ENCODE measurements at places on chromosomes 16 and 17.

- no peak for DNase-seq
Observed at GRCh38 chr16:58809213-58809612, 75.1 kb upstream of the GOT2 start.

DNA sequence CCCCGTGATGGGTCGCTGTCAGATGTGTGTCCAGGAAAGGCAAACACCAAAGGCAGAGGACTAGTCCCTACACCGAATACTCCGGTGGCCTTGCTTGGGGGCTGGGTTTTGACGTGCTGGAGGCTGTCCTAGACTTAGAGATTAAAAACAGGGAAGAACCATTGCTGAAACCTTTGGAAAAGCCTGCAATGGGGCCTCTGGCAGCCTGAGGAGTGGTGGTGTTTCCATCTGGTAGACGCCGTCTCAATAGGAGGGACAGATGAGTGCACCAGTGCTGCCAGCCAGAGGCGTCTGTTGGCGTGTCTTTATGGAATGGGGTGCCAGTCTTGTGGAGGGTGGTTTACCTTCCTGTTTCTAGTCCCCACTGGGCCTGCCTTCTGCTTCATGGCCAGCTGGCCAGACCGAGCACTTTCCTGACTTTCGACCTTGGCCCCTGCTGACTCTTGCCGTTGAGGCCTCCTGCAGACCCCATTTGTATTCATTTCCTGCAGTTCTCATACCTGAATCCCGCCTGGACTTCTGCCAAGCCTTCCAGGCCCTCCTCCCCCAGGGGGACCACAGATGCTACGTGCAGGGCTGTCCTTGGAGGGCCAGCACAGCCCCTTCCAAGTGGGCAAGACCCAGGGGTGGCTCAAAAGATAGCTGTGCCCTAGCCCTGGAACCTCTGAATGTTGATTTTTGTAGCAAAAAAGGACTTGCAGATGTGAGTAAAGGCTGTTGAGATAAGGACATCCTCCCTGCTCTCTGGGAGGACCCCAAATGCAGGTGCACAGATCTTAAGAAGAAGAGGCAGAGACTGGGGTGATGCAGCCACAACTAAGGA lies 1.9 kb upstream of the DNASE1 start:
- DNase-seq: no peak

GRCh38 chr16:79532273-79532672 lies 68.3 kb downstream of the MAF start:
- DNase-seq: no peak

- no peak for DNase-seq
Observed at GRCh38 chr16:67386861-67387455, 6.3 kb downstream of the TPPP3 start.

- no peak for DNase-seq
Observed at GRCh38 chr16:24855678-24856077, 9.9 kb downstream of the SLC5A11 start.

- no peak for DNase-seq
Observed at GRCh38 chr17:37079735-37080134, 131.0 kb downstream of the AATF start.

- DNase-seq: no peak
Observed at GRCh38 chr16:24525970-24526559, 13.3 kb upstream of the RBBP6 start.

- no peak for DNase-seq
Observed at GRCh38 chr17:40611840-40612474, 35.7 kb downstream of the SMARCE1 start.

- no peak for DNase-seq
Observed at GRCh38 chr17:72853440-72854415, 238.8 kb downstream of the SLC39A11 start.

- no peak for DNase-seq
Observed at GRCh38 chr16:442976-443375, 17.5 kb downstream of the RAB11FIP3 start.

DNA sequence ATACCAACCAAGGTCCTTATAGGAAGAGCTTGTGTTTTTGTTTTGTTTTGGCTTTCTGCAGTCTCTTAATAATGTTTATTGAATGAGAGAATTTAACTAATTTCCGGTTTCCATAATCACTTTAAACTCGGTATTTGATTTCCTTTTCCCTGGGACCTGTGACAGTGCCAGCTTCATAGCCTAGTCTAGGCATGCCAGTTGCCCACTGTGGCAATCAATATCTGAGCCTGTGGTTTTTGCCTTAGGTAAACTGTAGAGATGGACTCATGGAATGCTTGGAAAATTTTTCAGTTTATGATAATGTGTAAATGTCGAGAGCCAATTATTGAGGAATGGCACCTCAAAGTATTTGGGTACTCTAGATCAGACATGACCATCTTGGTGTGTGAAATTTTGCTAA lies 78.2 kb downstream of the FTO start:
- DNase-seq: no peak

DNA sequence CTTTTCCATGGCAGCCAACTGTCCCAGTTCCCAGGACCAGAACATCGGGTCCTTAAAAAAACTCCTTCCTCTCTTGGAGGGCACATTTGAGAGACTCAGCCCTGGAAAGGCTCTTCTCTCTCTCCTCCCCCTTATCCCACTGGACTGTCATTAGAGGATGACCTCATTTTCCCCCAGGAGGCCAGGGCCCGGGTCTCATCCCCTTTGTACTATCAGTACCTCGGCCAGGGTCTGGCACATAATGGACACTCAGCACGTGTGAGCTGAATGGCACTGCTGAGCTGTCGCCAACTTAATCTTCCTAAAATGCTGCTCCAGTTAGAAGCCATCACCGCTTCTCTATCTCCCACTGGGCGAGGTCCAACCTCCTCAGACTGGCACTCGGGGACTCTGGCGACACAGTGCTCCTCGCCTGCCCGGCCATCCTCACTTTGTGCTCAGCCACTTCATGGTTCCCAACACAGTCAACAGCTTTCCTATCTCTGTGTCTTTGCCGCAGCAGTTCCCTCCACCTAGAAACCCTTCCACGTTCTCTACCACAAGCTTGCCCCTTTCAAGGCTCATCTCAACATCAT lies 3.6 kb upstream of the RHBDL3 start:
- no peak for DNase-seq

- DNase-seq: no peak
Observed at GRCh38 chr17:35188111-35188510, 6.1 kb downstream of the SLC35G3 start.

DNA sequence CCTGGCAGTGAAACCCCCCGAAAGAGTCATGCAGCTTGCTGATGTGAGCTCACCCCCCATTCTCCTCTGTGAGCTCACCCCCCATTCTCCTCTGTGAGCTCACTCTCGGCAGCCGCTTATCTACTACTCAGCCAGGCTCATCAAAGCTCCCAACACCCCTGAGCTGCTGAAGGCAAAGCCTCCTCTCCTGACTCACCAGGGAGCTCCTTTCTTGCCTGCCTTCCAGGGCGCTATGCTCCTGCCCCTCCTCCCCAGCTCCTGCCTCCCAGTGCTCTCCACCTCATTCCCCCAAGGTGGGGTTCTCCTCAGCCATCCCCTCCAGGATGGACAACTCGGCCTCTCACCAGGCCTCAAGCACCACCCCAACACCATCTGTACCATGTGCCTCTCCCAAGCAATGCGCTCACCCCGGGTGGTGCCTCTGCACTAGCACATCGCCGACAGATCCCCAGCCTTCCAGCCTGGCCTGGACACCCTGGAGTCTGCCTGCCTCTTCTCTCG lies 27.7 kb upstream of the FAAP100 start:
- DNase-seq: no peak

- no peak for DNase-seq
Observed at GRCh38 chr17:80886641-80887573, 104.7 kb upstream of the CHMP6 start.

DNA sequence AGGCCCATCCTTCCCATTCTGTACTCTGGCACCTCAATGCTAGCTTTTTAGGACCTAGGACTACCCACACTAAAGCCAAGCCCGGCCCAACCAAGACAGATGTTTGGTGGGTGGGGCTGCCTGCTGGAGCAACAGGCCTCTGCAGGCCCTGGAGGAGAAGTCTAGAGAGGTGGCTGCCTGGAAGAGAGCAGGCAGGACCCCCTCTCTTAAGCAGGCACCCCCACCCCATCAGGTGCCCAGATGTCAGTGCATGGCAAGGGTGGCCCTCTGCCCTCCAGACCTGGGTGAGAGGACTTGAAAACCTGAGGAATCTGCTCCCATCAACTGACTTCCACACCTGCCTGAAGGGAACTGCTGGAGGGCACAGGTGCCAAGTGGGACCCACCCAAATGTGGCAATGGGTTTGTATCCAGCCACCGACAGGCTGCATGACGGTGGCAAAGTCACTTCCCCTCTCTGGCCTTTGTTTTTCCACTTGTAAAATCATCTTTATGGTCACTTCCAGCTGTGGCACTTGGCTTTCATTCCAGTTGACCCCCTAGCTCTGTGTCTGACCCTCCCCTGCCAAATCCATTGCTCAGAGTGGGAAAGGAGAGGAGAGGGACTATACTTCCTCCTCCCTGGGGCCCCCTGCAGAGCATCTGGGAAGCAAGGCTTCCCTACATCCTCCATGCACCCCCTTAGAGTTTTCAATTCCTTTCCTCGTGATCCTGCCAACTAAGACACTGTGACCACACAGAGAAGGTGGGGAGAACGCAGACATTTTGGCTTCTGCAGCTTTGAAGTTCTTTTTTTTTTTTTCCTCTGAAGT lies 1.7 kb upstream of the STAT5A start:
- DNase-seq: no peak

DNA sequence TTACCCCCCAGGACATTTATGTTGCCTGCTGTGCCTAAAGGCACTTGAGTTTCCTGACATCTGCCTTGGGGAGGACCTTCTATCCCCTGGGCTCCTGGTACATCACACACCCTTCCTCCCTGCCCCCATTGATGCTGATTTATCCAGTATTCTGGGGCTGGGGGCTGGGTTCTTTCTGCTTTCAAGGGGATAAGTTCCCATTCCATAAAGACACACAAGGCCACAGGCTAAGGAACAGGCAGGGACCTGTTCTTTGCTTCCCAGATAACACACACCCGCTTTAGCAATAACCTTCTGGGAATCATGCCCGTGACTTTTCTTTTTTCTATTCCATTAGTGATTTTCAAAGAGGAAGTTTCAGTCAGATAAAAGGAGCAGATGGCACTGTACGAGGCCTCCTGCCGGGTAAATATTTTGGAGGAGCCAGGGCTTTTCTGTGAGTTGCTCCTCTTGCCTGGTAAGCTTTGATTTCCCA lies 30.6 kb downstream of the CHD9 start:
- DNase-seq: no peak

- no peak for DNase-seq
Observed at GRCh38 chr16:50999181-50999580, 151.9 kb downstream of the SALL1 start.

GRCh38 chr17:34586346-34586846 lies 7.0 kb downstream of the TMEM132E start:
- DNase-seq: no peak

- DNase-seq: no peak
Observed at GRCh38 chr16:57118461-57119084, 26.2 kb downstream of the CPNE2 start.

GRCh38 chr16:49700251-49701064 lies 155.5 kb downstream of the ZNF423 start:
- no peak for DNase-seq

GRCh38 chr17:38706505-38707216 lies 1.6 kb downstream of the MLLT6 start:
- DNase-seq: peak; percentile 38

DNA sequence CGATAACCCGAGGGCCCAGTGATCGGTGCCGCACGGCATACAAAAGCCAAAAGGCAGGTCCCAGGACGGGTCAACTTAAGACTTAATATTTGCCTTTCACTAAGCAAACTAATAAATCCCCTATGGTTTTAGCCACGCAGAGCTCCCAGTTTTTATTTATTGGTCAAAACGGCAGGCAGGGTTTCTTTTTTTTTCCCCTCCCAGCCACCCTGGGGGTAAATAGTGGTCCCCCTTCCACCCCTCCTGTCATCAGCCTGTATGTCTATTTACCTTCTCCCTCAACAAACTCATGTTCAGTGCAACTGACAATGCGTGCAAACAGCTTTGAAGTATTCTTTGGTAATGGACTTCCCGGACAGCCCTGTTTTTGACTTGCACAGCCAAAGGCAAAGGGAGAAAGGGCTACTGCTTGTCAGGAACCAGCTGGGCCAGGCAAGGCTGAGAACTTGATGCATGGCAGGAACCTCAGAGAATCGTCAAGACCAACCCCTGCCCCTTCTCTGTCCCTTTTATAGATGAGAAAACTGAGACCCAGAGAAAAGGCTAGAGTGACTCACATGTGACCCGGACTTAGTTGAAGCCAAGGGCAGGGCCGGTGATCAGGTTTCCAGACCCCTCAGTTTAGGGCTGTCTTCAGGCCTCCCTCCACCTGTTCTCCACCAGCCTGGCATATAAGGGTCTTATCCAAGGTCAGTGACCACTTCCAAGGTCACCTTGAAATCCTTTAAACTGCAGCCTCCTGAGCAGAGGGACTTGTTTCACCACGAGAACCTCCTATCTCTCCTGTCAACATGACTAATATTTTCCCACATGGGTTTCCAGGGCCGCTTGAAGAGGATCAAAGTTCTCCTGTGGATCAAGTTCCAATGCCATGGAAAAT lies 279.0 kb downstream of the SOX9 start:
- DNase-seq: no peak

- DNase-seq: peak; percentile 75
Observed at GRCh38 chr17:8892338-8892690, 24.8 kb upstream of the PIK3R6 start.

- DNase-seq: no peak
Observed at GRCh38 chr17:28039251-28039650, 3.2 kb upstream of the NLK start.

GRCh38 chr17:37826497-37827430 lies 81.9 kb upstream of the HNF1B start:
- DNase-seq: no peak

DNA sequence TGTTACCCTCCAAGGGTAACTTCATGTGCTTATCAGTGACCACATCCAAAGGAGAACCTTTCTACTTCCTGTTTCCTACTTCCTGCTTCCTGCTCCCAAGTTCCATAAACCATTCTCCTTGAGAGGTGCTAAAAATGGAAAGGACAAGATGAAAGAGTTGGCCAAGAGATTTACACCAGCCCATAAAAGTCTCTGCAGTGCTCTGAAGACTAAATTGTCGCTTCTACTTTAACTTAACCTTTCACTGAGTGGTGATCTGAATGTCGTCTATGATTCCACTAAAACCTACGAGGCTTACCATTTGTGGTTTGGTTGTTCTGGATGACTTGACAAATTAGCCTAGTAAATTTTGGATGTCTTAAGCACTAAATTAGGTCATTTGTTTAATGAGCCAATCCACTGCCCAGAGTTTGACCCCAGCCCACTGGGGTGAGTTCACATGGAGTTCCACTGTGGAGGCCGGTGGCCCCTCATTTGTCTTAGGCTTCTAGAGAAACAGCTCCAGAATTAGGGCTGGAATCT lies 333.1 kb downstream of the FOXL1 start:
- no peak for DNase-seq

GRCh38 chr17:28755486-28755885 lies 11.7 kb downstream of the TRAF4 start:
- no peak for DNase-seq
